NCI-H345 (cell line): ENCODE measurements at places on chromosomes 5 and 9.

GRCh38 chr5:18675041-18675440 lies 1040.8 kb downstream of the TAF11L14 start:
- no peak for DNase-seq

GRCh38 chr9:94611638-94612068 lies 18.0 kb upstream of the FBP2 start:
- DNase-seq = no peak

- no peak for DNase-seq
These were observed 20.7 kb upstream of the FAM13B start for GRCh38 chr5:138053554-138053953.

DNA sequence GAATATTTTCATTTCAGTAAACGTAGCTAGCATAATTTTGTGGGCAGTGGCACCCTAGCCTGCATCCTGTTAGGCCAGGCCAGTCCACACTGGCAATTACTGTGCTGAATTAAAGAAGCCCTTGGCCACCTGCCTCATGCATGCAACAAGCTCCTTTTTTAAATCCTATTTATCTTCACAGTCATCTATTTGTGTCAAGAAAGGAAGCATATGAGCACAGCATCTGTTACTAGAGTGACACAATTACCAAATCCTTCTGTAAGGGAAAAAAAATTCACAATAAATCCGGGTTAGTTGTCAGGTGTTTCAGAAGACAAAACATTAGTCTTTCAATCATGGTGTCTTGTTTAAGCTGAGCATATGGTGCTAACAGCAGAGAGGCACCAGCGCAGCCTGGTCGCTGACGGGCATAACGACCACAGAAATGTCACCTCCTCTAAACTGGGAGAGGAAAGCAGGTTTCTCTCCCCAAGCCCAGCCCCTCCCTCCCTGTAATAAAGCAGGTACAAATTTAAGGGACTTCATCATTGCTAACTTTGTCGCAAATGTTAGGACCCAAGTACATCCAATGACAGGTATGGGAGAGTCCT lies 520.6 kb downstream of the CTNND2 start:
- DNase-seq = no peak

GRCh38 chr5:176187276-176188062 lies 50.8 kb upstream of the SIMC1 start:
- DNase-seq = no peak

GRCh38 chr5:104355350-104355749 lies 792.8 kb upstream of the NUDT12 start:
- DNase-seq = no peak

DNA sequence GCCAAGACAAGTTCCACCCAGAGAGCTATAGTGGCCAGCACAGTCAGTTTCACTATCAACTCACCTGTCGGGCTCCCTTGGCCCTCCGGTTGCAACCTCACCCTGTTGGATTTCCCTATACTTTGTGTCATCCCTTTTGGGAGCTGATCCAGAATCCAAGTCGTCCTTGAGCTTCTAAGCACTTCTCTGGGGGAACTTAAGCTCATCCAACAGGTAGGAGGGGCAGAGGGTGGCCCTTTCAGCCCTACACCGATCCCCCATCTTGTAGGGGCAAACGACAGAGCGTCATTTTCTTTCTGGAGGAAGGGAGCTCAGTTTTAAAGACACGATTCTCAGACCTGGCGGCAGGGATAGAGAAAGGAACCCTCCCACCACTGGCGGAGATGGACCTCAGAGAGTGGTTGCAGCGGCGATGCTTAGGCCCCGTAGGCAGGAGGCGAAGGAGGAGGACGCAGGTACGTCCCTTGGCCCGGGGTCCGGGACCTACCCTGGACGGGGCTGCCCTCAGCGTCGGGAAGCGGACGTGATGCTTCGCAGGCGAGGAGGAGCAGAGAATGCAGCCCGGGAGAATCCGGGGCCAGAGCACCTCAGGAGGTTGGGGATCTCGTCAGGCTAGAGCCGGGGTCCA lies 519 bp downstream of the ZER1 start:
- DNase-seq = peak; percentile 30

DNA sequence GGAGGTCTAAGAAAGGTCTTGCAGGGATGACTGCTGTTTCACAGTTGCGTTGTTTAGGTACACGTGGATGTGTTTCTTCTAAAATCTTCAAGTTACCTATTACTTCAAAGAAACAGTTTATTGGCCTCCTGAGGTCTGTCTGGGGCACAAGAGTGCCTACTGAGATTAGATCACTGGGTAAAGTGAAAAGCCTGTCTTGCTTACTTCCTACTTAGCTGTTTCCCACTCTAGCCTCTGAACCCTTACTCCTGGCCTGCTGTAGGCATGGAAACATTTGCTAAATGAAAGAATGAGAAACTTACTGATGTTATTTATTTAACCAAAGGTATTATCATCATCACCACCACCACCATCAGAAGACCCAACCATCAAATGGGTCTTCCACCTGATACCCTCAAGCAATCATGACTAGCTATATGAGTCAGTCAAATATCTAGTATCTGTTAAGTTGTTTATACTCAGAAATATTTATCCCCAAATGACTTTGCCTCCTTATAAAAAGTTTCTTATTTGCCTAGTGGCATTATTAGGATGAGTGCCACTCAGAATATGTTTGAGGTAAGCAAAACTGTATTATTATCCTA lies 92.5 kb downstream of the ELAVL2 start:
- DNase-seq = no peak

- DNase-seq = no peak
These were observed 15.8 kb downstream of the NEK6 start for GRCh38 chr9:124273427-124274160.

DNA sequence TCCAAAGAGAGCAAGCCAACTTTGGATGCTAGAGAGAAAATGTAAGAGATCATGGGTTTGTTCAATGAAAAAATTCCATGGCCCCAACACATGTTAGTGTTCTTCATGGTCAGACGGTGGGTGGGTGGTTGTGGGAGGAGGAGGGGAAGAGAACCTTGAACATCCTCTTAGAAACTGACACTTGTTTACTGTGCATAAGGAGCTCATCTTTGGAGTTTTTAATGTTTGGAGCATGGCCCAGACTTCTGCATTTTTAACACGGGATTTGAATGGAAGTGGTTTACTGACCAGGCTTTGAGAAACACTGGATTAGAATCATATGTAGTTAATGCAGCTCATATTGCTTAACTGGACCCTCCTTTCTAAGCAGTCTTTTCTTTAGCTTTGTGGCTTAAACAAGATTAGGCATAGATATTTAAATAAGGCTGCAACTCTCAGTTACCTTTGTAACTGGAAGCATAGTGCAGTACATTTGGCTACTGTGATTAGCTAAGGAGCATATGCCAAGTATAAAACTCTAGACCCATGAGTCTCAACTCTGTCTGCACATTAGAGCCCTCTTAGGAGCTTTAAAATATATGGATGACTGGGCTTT lies 60.1 kb downstream of the FOCAD start:
- DNase-seq = no peak

GRCh38 chr5:176609724-176610434 lies at the start of gene GPRIN1:
GPRIN1 (minus strand) TSS chr5:176610156; CDS start chr5:176599834, 10,322 bp downstream.
- DNase-seq = peak; percentile 84

- DNase-seq = no peak
These were observed 33.5 kb downstream of the OR1J1 start for GRCh38 chr9:122444041-122444733.

DNA sequence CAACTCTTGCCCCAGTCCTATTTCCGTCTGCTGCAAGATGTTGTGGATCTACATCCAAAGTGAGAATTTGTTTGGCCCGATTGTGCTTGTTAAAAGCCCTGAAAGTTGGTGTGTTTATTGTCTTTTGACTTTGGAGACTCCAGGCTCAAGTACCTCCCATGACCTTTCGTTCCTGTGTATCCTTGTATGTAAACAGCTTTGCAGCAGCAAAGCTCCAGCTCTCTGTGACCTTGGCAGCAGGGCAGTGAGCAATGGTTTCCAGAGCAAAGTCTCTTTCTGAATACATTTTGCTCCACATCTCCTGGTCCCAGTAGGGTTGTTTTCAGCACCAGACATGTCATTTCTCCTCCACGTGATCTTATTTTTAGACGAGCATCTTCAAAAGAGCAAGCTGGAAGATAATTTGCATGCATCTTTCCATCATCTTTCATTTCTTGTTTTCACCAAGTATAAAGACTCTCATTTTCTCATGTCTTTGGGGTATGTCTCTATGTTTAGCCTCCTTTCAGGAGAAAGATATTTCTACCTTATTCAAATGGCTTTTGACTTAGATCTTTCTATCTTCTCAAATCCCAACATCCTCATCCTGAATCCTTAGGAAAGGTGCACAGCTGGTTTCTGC lies 68.1 kb upstream of the ERCC6L2 start:
- no peak for DNase-seq

DNA sequence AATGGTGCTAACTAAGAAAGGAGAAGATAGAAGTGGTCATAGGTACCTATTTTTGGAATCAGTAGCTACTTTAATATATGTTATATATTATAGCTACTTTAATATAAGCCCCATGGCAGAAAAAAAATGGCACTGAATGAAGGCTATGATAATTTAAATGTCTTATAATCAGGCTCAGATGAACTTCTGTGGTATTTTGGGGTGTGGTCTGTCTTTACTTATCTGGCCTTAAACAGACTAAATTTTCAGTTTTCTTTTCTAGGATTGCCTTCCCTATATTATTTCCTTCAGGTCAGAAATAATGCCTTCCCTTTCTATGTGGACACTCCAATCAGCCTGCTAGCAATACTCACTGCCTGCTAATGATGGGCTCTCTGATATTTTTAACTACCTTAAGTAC lies 292.3 kb downstream of the SLF1 start:
- DNase-seq = no peak

DNA sequence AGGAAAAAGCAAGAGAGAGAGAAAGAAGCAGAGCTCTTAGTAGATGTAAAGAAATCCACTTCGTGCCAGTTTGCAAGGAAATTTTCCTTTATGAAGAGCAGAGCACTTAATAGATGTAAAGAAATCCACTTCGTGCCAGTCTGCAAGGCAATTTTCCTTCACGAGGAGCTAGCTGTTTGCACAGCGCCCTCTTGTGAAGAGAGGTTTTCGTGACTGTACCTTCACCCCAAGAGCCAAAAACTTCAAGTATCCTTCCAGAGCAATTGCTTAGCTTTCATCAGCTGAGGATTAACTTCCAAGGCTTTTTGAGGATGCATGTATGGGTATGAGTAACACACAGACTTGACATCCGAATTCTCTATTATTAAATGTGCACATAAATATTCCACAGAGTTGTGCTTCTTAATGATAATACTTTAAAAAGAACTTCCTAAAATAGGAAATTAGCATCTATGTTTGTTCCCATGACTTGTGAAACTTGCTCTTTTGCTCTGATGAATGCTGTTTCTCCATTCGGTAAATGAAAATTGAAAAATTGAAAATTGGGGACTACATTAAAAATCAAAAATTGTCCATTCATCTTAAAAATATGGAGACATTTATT lies 525.6 kb downstream of the PDE4D start:
- peak; percentile 43 for DNase-seq

DNA sequence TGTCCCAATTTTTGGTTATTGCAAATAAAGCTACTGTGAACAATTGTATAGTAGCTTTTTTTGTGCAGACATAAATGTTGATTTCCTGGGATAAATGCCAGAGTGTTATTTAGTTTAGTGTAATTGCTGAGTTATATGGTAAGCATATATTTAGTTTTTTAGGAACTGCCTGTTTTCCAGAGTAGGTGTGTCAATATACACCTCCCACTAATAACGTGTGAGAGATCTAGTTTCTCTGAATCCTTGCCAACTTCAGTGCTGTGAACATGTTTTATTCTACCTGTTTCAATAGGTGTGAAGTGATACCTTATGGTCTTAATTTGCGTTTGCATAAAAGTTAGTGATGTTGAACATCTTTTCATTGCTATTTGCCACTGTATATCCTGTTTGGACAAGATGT lies 9.1 kb upstream of the OR2S2 start:
- DNase-seq = peak; percentile 18

- no peak for DNase-seq
These were observed 294.2 kb upstream of the PTGER4 start for GRCh38 chr5:40385544-40385943.

- DNase-seq = no peak
These were observed 7.3 kb downstream of the PKD2L2 start for GRCh38 chr5:137896560-137896959.

DNA sequence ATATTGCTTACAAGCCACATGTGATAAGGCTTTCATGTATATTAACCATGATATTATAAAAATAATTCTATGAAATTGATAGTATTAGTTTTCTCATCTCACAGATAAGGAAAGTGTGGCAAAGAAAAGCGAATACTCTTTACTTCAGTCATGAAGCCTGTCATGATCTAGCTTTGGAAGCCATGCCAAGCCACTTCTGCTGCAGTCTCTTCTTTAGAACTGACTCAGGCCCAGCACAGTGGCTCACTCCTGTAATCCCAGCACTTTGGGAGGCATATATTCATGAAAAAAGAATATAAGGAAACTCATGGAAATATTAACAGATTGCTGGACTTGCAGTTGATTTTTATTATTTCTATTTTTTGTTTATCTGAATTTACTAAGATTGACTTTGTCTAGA lies 42.9 kb upstream of the PJA2 start:
- DNase-seq = no peak

GRCh38 chr5:148998174-148998797 lies 64.6 kb downstream of the SH3TC2 start:
- DNase-seq = peak; percentile 53

- DNase-seq = no peak
These were observed 123.8 kb upstream of the PTGER4 start for GRCh38 chr5:40555886-40556285.

GRCh38 chr5:126757713-126758357 lies 19.1 kb upstream of the LMNB1 start:
- DNase-seq = no peak

DNA sequence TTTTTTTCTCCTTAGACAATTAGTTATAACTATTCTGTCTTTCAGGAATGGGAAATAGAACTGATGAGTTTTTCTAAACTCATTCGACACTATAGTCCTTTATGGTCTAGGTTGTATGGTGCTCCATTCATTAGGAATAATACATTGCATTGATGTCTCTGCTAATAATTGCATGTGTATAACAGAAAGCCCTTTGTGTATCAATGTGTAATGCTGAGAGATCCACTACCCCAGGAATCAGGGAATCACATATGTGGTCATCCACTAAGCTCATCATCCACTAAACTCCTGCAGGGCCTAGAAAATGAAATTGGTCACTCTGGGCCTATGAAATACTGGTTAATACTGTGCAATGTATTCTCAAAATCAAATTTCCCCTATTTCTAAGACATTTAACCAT lies 242.0 kb upstream of the CDH18 start:
- DNase-seq = no peak

GRCh38 chr5:18920966-18921365 lies 1067.0 kb downstream of the CDH18 start:
- DNase-seq = no peak

DNA sequence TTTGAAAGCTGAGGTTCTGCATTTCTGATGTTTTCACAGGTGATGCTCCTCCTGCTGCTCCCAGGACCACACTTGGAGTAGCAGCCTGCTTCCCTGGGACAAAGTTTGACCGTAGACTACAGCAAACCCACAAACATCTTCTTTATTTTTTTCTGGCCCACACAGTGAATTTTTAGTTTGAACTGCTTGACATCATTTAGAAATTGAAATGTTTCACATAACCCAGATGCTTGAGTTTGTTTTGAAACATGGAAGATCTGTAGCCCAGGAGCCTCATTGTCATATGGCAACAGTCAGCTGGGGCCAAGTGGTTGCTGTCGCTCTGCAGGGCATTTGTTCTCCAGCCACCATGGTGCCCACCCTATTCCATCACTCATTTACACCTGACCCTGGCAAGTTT lies 8.4 kb downstream of the SH3TC2 start:
- no peak for DNase-seq

GRCh38 chr5:140344683-140345423 lies 1.6 kb downstream of the HBEGF start:
- DNase-seq = no peak

GRCh38 chr9:115513148-115513547 lies 395.2 kb upstream of the TNC start:
- no peak for DNase-seq

GRCh38 chr5:34496701-34497469 lies 159.2 kb upstream of the RAI14 start:
- DNase-seq = no peak
